ENCODE measurements at places on chromosomes 2 and 18.

DNA sequence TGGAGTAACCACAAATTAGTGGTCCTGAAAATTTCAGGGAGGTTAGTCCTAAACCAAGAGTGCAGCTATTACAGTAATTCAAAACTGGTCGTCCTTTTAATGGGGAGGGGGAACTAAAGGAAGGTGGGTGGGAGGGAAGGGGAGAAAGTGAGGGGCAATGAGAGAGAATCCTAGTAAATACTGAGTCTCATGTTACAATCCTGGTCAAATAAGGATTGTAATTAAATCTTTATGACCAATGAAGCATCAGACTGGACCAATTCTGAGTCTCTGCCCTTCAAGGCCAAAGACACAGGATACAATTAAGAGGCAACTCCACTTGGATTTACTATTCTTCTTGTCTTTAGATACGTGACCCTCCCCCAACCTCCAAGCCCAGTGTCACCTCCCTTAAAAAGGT, 262.9 kb downstream of the BCL11A start:
- no peak for DNase-seq

- DNase-seq = no peak
Observed at GRCh38 chr2:218716070-218716469, 5.4 kb downstream of the TTLL4 start.

GRCh38 chr18:78017869-78018268, 768.2 kb downstream of the GALR1 start:
- DNase-seq = no peak

- no peak for DNase-seq
Observed at GRCh38 chr18:53850902-53851301, 373.6 kb downstream of the MBD2 start.

- DNase-seq = no peak
Observed at GRCh38 chr18:39259736-39260135, 1694.1 kb upstream of the CELF4 start.

- DNase-seq = no peak
Observed at GRCh38 chr18:62632788-62633455, 82.4 kb upstream of the PHLPP1 start.

GRCh38 chr2:65256054-65256453, 28.4 kb downstream of the ACTR2 start:
- DNase-seq = no peak

DNA sequence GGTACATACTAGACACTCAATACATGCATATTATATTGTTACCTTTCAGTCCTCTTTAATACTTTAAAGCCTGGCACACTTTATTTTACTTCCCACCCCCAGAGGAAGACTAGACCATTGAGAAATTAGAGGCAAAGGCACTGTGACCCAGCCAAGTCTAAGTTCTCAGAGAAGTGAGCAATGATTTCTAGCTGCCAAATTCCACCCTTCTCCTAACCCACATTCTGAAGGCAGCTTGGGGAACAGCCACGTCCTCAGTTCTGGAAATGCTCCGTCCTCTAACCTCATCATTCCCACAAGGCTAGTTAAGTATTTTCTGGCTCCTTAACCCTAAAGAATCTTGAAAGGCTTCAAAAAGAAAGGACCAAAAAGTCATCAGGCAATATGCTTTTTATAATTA, 86.6 kb downstream of the COL5A2 start:
- DNase-seq = no peak

GRCh38 chr2:227818675-227819397, 5.2 kb downstream of the CCL20 start:
- DNase-seq = peak; percentile 37

GRCh38 chr2:70962211-70962884, 16.1 kb upstream of the ANKRD53 start:
- DNase-seq = peak; percentile 14

GRCh38 chr2:187206071-187206470, 242.0 kb downstream of the CALCRL start:
- no peak for DNase-seq

DNA sequence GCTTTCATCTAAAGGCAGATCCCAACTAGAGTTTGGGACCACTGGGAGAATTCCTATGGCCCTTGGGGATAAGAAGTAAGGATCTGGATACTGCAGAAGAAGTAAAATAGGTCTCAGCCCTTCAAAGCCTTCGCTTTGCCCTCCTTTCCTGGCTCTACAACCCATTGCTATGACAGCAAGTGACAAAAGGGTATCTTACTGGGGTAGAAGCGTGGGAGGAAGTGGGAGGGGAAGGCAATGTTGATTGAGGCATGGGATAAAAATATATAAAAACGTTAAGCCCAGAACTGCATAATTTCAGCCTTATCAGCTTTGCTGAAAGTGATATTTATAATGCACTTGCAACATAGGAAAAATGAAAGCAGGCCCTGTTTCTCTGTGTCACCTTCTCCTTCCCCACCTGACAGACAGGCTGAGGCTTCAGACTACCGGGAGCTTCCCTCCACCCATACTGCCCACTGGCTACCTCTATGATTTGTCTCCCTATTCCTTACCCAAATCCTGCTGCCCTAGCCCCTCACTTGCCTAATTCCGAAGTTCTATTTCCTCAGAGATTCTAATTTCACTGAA, 14.9 kb upstream of the SOS1 start:
- DNase-seq = no peak

GRCh38 chr2:120851116-120851773, 115.6 kb downstream of the GLI2 start:
- no peak for DNase-seq

GRCh38 chr2:40760071-40760666, 308.3 kb upstream of the SLC8A1 start:
- DNase-seq = no peak

DNA sequence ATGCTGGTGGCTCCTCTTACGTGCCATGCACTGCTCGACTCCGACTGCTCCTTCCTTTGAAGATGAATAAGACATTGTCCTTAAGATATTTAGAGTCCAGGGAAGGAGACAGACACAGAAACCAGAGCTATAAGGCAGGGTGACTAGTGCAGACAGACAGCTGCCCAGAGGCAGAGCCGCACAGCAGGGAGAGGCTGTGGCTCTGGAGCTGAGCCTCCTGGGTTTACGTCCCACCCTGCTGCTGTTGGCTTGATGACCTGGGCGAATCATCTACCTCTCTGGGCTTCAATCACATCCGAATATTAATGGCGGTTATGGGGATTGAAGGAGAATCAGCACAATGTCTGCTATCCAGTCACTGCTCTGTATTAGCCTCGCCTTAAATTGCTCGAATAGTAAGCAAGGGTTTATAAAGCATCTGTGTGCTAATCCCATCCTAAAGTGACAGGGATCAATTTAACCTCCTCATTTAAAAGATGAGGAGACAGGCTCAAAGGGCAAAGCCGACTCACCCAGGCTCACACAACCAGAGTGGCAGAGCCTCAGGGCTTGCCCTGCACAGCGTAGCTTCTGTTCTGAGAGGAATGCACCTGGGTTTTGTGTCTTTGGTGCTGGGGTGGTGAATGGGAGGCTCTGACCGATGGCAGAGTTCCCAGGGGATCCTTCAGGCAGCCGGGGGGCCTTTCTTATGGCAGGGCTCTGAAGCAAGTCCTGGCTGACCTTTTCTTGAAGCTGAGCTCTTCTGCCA, 284.1 kb downstream of the MYCN start:
- no peak for DNase-seq

DNA sequence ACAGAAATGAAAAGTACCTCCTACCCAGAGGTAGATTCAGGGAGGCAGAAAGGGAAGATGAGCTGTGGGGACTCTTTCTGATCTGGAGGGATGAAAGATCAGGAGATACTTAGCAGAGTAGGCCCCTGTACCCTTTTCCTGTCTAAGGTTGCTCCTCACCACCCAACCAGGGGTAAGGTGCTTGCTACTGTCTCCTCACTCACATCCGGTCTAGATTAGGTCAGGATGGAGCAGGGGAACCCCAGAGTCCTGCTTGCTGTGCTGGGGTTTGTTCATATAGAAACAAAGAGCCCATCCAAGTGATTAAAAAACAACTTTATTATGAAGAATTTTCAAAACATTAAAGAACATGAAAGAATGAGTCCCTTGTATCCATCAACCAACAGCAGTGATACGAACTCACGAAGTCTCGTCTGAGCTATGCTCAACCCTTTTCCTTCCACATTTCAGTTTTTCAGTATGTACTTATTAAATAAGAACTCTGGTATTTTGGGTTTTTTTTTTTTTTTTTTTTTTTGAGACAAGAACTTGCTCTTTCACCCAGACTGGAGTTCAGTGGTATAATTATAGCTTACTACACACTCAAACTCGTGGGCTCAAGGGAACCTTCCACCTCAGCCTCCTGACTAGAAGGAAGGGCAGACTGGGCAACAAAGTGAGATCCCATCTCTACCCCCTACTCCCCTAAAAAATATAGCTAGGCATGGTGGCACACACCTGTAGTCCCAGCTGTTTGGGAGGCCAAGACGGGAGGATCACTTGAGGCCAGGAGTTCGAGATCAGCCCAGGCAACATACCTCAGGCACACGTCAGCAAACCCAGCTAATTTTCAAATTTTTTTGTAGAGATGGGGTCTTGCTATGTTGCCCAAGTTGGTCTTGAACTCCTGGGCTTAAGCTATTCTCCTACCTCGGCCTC, 28.5 kb upstream of the MCFD2 start:
- DNase-seq = peak; percentile 79

DNA sequence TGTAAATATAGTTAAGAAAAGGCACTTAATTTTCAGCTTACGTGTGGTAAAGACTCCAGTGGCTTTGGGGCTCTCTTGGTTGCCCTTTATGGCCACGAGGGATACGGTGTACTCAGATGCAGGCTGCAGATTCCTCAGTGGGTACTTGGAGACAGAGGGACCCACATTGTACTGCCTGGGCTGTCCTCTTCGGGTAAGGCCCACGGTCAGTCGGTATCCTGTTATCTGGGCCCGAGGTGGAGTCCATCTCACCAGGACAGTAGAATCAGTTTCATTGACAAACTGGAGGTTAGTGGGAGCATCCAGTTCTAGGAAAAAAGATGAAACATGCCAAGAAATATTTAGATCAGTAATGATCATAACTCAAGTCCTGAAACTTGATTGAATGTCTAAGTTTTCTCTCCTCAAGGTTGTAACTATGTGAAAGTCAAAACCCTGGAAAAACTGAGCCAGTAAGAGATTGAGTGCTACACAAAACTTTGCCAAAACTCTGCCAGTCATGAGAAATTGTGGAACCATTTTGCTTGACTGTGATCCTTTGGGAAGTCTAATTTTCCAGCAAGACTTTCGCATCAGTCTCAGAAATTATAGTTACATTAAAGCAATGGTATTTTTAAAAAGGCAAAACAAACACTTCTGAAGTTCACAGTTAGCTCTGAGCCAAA, 31.4 kb downstream of the FN1 start:
- no peak for DNase-seq

- DNase-seq = no peak
Observed at GRCh38 chr2:224843141-224843540, 127.0 kb upstream of the CCDC195 start.

- DNase-seq = peak; percentile 69
Observed at GRCh38 chr18:48161191-48161910, 230.9 kb upstream of the SMAD2 start.

DNA sequence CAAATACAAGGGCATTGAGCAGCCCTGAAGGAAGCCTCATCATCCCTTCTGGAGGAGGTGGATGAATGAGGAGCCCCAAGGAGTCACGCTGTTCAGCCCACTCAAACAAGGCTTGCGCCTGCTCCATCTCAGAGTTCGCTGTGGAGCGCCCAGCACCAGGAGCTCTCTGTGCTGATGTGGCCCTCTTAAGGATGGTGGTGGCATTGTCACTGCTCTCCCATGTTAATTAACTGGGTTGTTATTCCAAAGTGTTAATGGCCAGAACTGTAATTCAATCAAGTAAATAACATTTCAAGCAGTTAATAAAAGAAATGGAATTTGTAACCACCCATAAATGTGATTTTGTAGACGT, 726.0 kb upstream of the RAB6C start:
- no peak for DNase-seq

- DNase-seq = no peak
Observed at GRCh38 chr2:200609028-200609614, 23.3 kb downstream of the AOX1 start.

DNA sequence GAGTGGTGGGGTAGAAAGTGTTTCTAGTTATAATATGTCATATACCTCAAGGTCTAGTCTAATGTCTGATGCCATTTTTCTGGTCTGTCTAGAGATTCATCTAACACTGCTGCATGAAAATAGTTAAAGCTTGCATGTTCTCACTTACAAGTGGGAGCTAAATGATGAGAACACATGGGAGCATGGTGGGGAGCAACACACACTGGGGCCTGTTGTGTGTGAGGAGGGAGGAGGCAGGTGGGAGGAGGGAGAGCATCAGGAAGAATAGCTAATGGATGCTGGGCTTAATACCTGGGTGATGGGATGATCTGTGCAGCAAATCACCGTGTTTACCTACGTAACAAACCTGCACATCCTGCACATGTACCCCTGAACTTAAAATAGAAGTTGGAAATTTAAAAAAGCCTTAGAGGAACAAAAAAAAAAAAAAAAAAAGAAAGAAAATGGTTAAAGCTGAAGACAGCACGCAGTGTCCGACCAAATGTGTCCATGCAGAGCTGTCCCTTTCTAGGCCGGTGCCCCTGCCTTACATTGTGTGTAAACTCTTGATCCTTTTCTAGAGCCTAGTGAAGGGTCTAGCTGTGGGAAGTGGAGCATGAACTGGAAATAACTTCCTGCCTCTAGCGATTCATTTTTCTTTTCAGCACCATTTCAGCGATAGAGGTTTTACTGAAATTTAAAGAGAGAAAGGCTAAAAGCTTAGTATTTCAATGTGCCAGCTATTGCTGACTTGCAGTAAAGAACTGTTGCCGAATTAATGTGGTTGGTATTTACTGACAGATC, 94.0 kb downstream of the FMNL2 start:
- no peak for DNase-seq

DNA sequence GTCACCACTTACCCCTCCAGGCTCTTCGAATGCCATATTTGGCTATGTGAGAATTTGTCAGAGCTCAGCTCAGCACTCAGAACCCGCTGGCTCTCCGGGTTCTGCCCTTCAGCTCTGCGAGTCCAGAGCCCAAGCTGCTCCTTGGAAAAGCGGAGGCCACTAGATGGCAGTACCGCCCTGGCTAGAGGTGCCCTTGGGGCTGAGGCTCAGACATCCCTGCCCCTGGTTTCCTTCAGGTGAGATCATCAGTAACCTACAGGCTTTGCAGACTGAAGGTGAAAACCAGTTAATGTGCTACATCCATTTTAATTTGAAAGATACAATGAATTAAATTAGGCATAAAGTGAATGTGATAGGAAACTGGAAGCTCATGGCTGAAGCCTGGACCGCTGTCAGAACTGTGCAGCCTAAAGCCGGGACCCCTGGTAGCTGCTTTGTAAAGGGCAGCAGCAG, 285.6 kb downstream of the AGAP1 start:
- DNase-seq = peak; percentile 79

DNA sequence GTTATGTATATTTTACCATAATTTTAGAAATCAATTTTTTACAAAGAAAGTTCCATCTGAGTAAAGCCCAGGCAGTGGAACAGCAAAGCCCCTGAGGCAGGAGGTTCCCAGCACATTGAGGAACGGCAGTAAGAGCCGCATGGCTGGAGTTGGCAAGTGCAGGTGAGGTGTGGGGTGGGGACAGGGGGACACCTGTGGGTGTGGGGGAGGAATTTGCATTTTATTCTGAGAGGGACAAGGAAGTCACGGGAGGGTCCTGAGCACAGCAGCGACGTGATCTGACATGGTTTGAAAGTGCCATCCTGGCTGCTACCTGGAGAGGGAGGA, 16.1 kb upstream of the ADI1 start:
- DNase-seq = no peak

- DNase-seq = no peak
Observed at GRCh38 chr2:226579519-226579918, 220.1 kb downstream of the IRS1 start.
